IPS DF 6.9 (cell line): ENCODE measurements at places on chromosomes 11 and 22.

- H3K36me3 ChIP-seq, result no peaks in the 10 kb centered on the region
- H3K27ac ChIP-seq, result no peak overlapping the region
- no peaks in the 10 kb centered on the region for H3K4me1 ChIP-seq
- no peak overlapping the region for H3K4me3 ChIP-seq
- no peaks in the 10 kb centered on the region for H3K27me3 ChIP-seq
- DNase-seq, result no peak
Measured at GRCh38 chr11:27786331-27786730, 86.1 kb upstream of the BDNF start.

DNA sequence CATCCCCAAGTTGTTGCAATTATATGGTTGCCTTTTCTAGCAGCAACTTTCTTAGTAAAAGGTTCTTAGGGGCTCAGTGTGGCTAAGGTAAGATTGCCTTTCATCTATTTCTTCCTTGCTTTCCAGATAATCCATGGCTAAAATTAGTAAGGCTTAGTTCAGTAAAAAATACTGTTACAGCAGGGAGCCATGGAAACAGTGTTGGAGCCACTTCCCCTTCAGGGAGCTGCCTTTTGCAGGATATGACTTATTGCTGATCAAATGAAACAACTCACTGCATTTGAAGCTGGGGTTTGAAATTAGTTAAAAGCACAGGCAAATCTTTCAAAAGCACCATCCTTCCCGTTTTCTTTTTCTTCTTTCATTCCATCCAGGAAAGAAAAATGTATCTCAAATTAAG is 184.3 kb downstream of the C11orf87 start:
- no peak overlapping the region for H3K4me3 ChIP-seq
- H3K27me3 ChIP-seq, result no peaks in the 10 kb centered on the region
- no peak for DNase-seq
- H3K36me3 ChIP-seq, result no peaks in the 10 kb centered on the region
- H3K4me1 ChIP-seq, result no peaks in the 10 kb centered on the region

- no peaks in the 10 kb centered on the region for H3K36me3 ChIP-seq
- H3K27ac ChIP-seq, result no peak overlapping the region
- no peaks in the 10 kb centered on the region for H3K27me3 ChIP-seq
- H3K4me1 ChIP-seq, result no peaks in the 10 kb centered on the region
- no peak for DNase-seq
Measured at GRCh38 chr22:25196326-25196725, 3.3 kb upstream of the CRYBB3 start.

- DNase-seq, result no peak
- no peak overlapping the region for H3K27ac ChIP-seq
- no peak overlapping the region for H3K4me3 ChIP-seq
- no peaks in the 10 kb centered on the region for H3K27me3 ChIP-seq
- no peaks in the 10 kb centered on the region for H3K36me3 ChIP-seq
- no peaks in the 10 kb centered on the region for H3K4me1 ChIP-seq
Measured at GRCh38 chr11:69213964-69214363, 58.2 kb downstream of the SMIM38 start.

DNA sequence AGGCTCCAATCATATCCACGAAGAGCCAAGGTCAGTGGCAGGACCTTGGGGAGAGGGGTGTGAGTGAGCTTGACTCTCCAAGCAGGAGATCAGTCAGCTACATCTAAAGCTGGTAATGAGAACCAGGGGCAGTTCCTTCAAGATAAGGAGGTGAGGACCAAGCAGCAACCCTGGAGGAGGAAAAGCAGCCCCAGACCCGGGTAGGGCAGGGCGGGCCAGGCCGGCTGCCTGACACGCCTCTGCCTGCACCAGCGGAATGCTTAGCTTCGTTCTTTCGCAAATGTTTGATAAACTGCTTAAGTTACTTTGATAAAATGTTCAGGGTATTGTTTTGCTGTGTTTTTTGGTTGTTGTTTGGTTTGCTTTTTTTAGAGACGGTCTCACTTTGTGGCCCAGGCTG is 18.7 kb upstream of the FADD start:
- H3K27ac ChIP-seq, result no peak overlapping the region
- no peak for DNase-seq
- H3K36me3 ChIP-seq, result no peaks in the 10 kb centered on the region
- no peaks in the 10 kb centered on the region for H3K27me3 ChIP-seq

DNA sequence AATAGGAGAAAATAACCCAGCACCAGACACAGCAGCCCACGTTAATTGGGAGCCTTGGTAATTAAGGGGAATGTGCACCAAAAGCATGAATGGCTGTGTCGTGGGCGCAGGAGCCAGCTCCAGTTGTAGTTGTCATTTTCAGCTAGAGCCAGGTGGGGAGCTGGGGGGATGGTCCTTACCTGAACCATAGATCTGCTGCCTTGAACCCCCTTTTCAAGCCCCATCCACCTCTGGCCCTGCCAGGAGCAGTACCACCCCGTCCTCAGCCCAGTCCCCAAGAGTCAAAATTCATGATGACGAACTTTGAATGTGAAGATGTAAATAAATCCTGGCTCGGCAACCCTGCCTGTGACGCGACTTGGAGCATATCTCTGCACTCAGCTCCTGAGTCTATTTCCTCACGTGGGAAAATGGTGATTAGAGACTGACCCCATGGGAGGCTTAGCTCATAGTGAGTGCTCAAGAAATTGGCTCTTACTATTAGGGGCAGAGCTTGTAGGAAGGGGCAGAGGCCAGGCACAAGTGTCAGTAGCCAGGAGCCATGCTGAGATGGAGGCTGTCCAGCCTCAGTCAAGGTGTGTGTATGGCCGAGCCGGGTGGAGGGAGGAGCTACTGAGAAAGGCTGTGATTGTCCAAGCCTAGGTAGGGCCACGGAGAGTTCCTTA is 794 bp upstream of the FXYD6 start:
- no peak for DNase-seq
- H3K27me3 ChIP-seq, result no peaks in the 10 kb centered on the region
- H3K4me3 ChIP-seq, result peak overlapping the region; percentile 66; the same call in 1 of the 2 replicates
- no peaks in the 10 kb centered on the region for H3K36me3 ChIP-seq
- H3K27ac ChIP-seq, result no peak overlapping the region

GRCh38 chr11:108223348-108224149 is 682 bp downstream of the ATM start:
- H3K36me3 ChIP-seq, result no peaks in the 10 kb centered on the region
- H3K27ac ChIP-seq, result no peak overlapping the region
- H3K4me1 ChIP-seq, result no peaks in the 10 kb centered on the region; the same call in 1 of the 2 replicates

DNA sequence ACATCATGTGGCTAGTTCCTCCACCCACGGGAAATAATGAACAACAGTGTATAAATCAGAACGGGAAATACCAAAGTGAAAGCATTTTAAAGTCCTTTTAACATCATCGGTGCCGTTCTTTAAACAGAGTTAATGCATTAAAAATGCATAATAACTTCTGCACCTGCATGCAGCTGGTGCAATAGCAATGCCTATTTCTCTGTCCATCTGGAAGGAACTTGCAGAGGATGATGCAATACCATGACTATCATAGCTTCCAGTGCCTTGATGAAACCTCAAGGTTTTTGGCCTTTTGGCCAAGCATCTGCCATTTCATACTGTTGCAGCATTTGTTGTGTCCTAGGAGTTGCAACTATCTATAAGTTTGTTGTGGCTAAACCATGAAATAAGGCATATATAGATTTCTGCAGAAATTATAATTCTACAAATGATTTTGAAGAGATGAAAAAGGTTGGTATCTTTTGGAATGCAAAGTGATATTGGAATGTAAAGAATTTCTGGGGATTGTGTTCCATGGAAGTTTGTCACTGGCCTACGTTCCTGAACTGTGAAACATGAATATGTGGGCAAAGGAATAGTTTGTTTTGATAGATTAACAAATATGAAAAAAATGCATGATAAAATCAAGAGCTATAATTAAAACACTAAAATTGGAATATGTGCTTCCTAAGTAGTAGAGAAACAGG is 9.8 kb upstream of the EIF3F start:
- no peak overlapping the region for H3K4me3 ChIP-seq
- no peaks in the 10 kb centered on the region for H3K4me1 ChIP-seq
- no peak for DNase-seq
- H3K27me3 ChIP-seq, result no peaks in the 10 kb centered on the region
- no peak overlapping the region for H3K27ac ChIP-seq

- H3K4me3 ChIP-seq, result no peak overlapping the region
- no peak overlapping the region for H3K27ac ChIP-seq
- H3K36me3 ChIP-seq, result peaks cover 9% of the 10 kb centered on the region; the same call in 1 of the 2 replicates
- no peak for DNase-seq
- no peaks in the 10 kb centered on the region for H3K4me1 ChIP-seq
Measured at GRCh38 chr11:126190792-126191191, 20.7 kb downstream of the RPUSD4 start.

GRCh38 chr11:112516261-112516660 is 255.6 kb upstream of the PLET1 start:
- no peak for DNase-seq
- H3K4me3 ChIP-seq, result no peak overlapping the region
- H3K27ac ChIP-seq, result no peak overlapping the region
- H3K36me3 ChIP-seq, result no peaks in the 10 kb centered on the region
- H3K4me1 ChIP-seq, result no peaks in the 10 kb centered on the region; the same call in 1 of the 2 replicates

- H3K27ac ChIP-seq, result no peak overlapping the region
- no peak overlapping the region for H3K4me3 ChIP-seq
Measured at GRCh38 chr22:37254867-37255233, 10.8 kb upstream of the RAC2 start.

GRCh38 chr11:46557684-46558151 is 36.1 kb downstream of the AMBRA1 start:
- H3K4me1 ChIP-seq, result no peaks in the 10 kb centered on the region; the same call in 1 of the 2 replicates
- H3K4me3 ChIP-seq, result no peak overlapping the region
- DNase-seq, result no peak

DNA sequence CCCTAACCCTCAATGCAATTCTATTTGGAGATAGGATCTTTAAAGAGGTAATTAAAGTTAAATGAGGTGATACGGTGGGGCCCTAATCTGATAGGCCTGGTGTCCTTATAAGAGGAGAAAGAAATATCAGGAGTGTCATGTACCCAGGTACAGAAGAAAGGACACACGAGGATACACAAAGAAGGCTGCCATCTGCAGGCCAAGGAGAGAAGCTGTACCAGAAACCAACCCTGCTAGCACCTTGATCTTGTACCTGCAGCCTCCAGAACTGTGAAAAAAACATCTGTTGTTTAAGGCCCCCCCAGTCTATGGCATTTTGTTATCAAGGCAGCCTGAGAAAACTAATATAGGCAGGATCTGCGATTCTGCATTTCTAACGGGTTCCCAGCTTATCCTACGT is 44.2 kb downstream of the FBXO7 start:
- no peak overlapping the region for H3K27ac ChIP-seq
- H3K27me3 ChIP-seq, result no peaks in the 10 kb centered on the region
- no peak overlapping the region for H3K4me3 ChIP-seq
- H3K4me1 ChIP-seq, result no peaks in the 10 kb centered on the region
- DNase-seq, result no peak

GRCh38 chr22:35517769-35518530 is 22.7 kb upstream of the RASD2 start:
- H3K4me1 ChIP-seq, result no peaks in the 10 kb centered on the region
- no peak for DNase-seq
- H3K27me3 ChIP-seq, result no peaks in the 10 kb centered on the region

- DNase-seq, result no peak
- H3K4me1 ChIP-seq, result no peaks in the 10 kb centered on the region; the same call in 1 of the 2 replicates
- no peaks in the 10 kb centered on the region for H3K27me3 ChIP-seq
- no peak overlapping the region for H3K4me3 ChIP-seq
Measured at GRCh38 chr11:84232511-84232910, 946.3 kb upstream of the CCDC90B start.

DNA sequence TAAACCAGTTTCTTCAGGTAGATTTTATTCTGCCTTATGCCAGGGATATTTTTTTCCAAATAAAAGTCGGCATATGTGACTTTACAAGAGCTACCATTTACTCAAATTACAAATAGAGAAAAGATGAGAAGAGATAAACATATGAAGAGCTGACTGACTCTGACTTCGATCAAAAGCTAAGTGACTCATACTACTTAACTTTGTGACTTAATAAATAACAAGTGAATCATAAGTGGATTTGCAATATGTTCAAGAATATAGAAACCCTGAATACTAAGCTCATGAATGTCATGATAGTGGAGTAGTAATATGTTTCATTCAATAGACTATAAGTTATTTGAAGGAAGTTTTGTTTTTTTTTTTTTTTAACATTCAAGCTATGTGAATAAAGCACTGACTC is 130.5 kb upstream of the ANO3 start:
- no peak overlapping the region for H3K27ac ChIP-seq
- H3K36me3 ChIP-seq, result no peaks in the 10 kb centered on the region
- no peaks in the 10 kb centered on the region for H3K27me3 ChIP-seq
- no peaks in the 10 kb centered on the region for H3K4me1 ChIP-seq
- DNase-seq, result no peak

GRCh38 chr11:2447253-2447950 is 2.6 kb downstream of the KCNQ1 start:
- no peak overlapping the region for H3K27ac ChIP-seq
- H3K4me3 ChIP-seq, result no peak overlapping the region
- peaks cover 32% of the 10 kb centered on the region for H3K27me3 ChIP-seq
- no peaks in the 10 kb centered on the region for H3K36me3 ChIP-seq
- DNase-seq, result no peak

- H3K4me3 ChIP-seq, result no peak overlapping the region
- no peaks in the 10 kb centered on the region for H3K27me3 ChIP-seq
- no peak for DNase-seq
- H3K36me3 ChIP-seq, result no peaks in the 10 kb centered on the region
Measured at GRCh38 chr11:44637487-44637886, 72.0 kb downstream of the CD82 start.
